Chondrocyte (in vitro differentiated cells): ENCODE measurements at places on chromosomes 5 and 9. TPM values are rescaled to one million over a fixed set of nuclear protein-coding genes. Genes with fewer than 3 reads are reported as not detected.

Gene GADD45G
- total RNA-seq, result 1.5 to 4.6 TPM (median 3.2 TPM) in 3 replicates

Gene AQP7
- total RNA-seq, result 0.30 to 0.80 TPM (median 0.33 TPM) in 3 replicates

Gene SLCO4C1
- 0.10 to 0.15 TPM (median 0.15 TPM) in 3 replicates for total RNA-seq

Gene NUTM2G
- 0.10 to 0.15 TPM in 2 of 3 replicates, not detected in the other for total RNA-seq

Gene TEK
- 0.89 to 2.8 TPM (median 2.7 TPM) in 3 replicates for total RNA-seq

Gene MORN5
- total RNA-seq, result not detected in 3 replicates

- no peak overlapping the region for H3K4me3 ChIP-seq
- H3K4me1 ChIP-seq, result no peaks in the 10 kb centered on the region
- no peak for DNase-seq
Observed at GRCh38 chr5:164012371-164012770, 507.0 kb downstream of the MAT2B start.

DNA sequence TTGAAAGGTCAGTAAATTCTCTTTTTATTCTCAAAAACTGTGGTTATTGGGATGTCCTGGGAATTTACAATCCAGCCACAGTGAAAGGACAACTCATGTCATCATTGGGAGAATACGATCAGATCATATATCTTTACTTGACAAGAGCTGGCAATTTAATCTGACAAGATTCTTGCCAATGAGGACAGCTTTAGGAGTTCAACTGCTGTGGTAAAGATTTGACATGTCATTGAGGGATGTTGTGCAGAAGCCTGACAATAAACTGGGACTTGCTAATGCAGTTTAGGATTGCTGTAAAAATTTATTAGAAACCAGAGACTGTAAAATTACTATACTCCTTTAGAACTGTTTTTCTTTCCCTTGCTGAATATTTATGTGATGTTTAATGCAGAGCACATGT is 1131.0 kb downstream of the MAT2B start:
- no peak for DNase-seq
- no peak overlapping the region for H3K4me3 ChIP-seq
- no peak overlapping the region for H3K27ac ChIP-seq

DNA sequence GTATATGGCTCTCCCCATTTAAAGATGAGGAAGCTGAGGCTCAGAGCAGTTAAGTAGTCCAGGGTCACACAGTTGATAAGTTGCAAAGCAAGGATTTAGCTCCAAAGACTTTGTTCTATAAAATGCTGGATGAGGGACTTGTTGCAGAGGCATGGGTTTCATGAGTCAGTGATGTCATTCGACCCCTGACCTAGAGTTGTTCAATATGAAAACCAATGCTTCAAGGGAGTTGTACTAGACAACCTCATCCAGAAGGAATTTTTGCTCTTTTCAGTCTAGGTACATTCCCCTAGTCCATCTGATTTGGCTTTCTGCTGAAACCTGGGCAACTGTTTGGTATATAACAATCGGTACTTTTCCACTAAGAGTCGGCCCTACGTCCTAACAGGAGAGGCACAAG is 550.4 kb downstream of the EBF1 start:
- H3K36me3 ChIP-seq, result no peaks in the 10 kb centered on the region
- H3K27me3 ChIP-seq, result no peaks in the 10 kb centered on the region
- no peak overlapping the region for H3K4me3 ChIP-seq
- peaks cover 18% of the 10 kb centered on the region for H3K4me1 ChIP-seq

- H3K27ac ChIP-seq, result no peak overlapping the region
- no peaks in the 10 kb centered on the region for H3K4me1 ChIP-seq
- H3K36me3 ChIP-seq, result no peaks in the 10 kb centered on the region
- no peak overlapping the region for H3K4me3 ChIP-seq
- no peak for DNase-seq
- H3K27me3 ChIP-seq, result peaks cover 4% of the 10 kb centered on the region
Observed at GRCh38 chr9:132193227-132194124, 31.6 kb downstream of the NTNG2 start.
